WERI-Rb-1 (cell line): ENCODE measurements at places on chromosomes 16 and 17.
A peak's percentile ranks its signal among the peaks of the same experiment; 100 is the strongest.

GRCh38 chr17:179066-179432 lies 2.4 kb downstream of the DOC2B start:
- DNase-seq: peak; percentile 47

- no peak for DNase-seq
These were observed 39.3 kb downstream of the CIBAR2 start for GRCh38 chr16:85072947-85073346.

DNA sequence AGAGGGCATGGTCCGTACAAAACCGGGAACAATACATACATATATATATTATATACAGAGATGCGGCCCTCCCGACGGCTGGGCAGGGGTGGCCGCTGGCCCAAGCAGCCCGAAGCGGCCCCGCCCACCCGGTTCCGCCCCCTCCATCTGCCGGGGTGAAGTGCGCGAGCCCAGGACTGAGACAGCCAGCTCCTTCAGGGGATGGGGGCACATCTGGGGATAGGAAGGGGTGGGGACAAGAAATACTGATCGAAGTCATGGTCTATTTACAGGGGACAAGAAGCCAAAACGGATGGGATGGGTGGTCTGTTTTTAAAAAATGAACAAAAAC lies 3.8 kb upstream of the SAMD14 start:
- DNase-seq: peak; percentile 78

- no peak for DNase-seq
These were observed 92.8 kb downstream of the GAS7 start for GRCh38 chr17:10105513-10106001.

DNA sequence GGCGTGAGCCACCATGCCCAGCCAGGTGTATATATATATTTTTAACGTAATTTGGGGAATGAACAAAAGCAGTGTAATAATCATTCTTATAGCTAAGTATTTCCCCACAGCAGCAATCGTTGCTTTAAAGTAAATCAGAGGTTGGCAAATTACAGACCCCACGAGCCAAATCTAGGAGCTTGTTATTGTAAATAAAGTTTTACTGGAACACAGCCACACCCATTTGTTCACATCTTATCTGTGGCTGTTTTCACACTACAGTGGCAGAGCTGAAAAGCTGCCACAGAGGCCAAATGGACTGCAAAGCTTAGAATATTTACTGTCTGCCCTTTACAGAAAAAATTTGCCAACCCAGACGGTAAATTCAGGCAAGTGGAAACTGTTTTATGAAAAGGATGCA lies 50.8 kb downstream of the RAB11FIP4 start:
- no peak for DNase-seq

DNA sequence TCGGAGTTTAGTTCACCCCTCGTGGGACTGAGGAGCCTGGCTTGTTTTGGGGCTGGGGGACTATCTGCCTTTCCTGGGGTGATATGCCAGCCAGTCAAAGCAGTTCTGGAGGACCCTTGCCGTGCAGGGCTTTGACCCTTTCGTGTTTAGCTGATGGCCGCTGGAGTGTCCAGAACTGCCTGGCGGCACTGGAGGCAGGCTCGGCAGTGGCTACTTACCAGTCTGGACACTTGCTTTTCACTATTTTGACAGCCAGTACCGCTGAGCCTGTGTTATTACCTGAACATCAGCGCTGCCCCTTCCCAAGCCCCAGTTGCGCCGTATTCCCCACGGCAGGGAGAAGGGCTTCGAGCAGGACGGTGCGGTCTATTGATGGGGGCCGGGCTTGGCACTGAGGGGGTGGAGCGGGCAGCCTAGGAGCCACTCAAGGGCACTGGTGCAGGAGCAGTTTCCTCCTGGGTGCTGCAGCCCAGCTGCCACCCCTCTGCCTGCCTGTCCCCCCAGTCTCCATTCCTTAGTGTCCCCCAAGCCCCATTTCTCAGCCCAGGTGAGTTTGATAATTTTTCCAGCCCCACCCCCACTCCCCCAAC lies 18.6 kb downstream of the CCDC92B start:
- DNase-seq: no peak

GRCh38 chr17:17928398-17929287 lies 43.6 kb downstream of the TOM1L2 start:
- no peak for DNase-seq

DNA sequence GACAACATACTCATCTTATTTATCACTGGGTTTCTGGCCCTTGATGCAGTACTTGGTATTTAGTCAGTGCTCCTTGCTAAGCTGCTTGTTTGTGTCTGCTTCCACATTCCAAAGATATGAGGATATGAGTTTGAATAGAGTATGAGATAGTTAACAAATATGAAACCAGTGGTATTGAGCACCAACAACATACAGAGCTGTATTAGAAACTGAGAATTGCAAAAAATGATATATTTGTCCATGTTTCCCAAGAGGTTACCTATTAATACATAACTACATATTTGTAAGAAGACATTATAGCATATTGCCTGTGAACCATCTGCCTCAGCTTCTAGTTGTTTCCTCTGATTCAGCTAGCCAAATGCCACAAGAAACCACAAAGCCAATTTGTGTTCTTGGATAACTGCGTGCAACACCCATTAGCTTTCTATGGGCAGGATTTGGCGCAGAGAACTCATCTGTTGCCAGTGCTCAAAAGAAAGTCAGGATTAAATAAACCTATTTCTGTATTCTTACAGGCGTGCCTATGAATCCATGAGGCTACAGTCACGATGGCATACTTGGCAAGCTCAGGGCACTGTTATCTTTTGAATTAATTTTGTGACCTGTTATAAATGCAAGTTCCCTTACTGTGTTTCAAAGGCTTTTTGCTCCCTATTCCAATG lies 194.4 kb downstream of the MAP2K6 start:
- no peak for DNase-seq

DNA sequence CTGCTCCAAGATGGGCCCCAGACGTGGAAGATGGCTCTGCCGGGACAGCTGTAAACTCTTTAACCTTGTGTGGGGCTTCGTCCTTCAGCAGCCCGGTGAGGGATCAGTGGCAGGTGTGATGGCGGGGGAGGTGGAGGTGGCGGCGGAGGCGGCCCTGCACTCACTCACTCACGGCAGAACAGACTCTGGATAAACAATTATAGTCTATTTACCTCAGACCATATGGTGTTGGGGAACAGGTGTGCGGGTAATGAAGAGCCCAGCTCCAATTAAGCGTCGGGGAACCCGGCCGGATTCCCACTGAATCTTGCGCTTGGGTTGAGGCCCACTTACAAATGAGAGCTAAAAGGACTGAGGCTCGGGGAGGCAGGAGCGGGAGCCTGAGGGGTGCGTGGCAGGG lies 104.3 kb upstream of the SDK2 start:
- peak; percentile 89 for DNase-seq

DNA sequence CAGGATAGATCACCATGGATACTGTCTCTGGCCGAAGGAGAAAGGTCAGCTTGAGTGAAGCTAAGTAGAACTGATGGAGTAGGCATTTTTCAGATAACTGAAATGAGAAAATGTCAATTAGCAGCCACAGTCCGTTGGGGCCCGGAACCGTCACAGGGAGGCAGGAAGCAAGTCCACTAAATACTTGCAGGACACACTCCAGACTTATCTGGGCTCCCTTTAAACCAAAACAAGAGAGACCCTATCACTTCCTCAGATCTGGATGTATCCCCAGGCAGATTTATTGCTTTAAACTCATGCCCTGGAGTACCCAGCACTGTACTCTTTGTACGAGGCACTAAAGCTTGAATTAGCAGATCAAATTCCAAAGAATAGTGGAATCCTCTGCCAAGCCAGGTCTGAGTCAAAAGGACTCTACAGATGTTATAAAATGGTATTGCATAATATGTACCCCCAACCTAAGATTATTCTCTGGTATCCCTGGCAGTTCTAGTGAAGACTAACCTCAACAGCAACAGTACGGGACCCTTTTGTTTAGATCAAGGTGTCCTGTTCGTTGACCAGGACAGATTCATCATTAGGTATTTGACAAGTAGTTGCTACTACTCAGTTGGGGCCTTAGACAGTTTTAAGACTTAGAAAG lies 8.1 kb downstream of the ZP2 start:
- no peak for DNase-seq

GRCh38 chr16:66408163-66409048 lies 18.7 kb upstream of the BEAN1 start:
- no peak for DNase-seq

GRCh38 chr16:67084345-67085028 lies 25.3 kb upstream of the PHAF1 start:
- no peak for DNase-seq

DNA sequence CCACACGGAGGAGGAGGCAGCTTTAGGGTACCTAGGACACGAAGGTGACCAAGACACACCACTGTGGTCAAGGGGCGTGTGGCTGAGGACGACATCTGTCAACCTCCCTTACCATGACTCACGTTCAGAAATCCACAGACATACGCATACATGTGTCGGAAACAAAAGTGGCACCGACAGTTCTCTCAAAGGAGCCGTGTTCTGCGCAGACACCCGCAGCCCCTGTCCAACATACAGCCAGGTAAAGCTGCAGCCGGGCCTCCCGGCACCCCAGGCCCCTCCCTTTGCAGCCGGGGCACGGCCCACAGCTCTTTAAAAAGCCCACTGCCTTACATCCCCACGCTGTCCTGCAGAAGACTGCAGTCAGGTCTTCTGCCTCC lies 40.5 kb upstream of the KLHDC4 start:
- DNase-seq: no peak

DNA sequence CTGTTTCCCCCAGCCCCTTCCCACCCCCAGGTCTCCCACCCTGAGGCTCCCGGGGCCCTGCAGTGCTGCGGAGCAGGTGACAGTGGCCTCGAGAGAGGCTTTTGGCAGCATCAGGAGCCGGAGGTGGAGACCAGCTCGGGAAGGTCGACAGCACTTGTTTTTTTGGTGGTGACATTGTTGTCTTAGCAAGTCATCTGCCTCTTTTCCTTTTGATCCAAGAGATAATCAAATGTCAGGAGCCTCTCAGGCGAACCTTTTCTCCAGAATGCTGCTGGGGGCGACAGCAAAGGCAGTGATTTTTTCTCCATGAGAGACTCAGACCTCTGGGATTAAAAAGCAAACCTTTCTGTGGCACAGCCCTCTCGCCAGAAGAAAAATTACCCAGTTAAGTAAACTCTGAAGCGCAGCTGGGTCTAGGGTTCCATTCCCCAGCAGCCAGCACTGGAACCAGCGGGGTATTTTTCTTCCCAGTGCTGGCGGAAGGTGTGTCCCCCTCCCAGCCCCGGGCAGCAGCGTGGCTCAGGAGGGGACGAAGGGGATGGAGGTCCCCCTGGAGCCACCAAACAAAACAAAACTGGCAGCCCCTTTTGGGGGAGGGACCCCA lies 37.2 kb downstream of the GRIN2C start:
- DNase-seq: no peak

DNA sequence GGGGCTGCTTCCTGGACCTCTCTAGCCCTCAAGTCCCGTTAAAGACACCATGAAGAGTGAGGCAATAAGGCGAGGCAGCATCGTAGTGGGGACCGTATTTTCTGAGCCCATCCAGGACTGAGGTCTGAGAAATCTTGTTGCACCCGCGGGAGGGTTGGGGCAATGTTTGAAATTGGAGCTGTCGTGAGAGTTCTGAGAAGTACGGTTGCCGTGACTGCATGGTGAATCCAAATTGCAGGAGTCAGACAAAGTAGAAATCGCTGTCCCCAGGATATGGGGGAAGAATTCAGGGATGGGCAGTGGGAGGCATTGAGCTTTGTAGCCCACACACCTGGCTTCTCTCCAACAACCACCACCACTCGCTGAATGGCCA lies 42.0 kb upstream of the RPL38 start:
- DNase-seq: no peak

- no peak for DNase-seq
These were observed 60.7 kb downstream of the WSB1 start for GRCh38 chr17:27354491-27355081.

DNA sequence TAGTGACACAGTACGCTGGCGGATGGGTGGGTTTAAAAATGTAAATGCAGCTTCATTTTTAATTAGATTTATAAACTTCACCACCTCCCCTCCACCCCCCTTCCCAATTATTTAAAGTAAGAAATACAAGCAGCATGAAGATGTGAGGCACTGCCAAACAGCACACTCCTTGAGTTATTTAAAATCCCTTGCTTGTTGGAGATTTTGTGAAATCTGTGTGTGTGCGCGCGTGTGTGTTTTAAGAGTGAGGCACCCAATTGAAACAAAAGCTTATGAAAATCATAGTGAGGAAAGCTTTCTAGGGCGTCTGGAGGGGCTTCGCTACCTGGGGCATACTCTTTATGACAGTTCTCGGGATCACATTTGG lies 219.6 kb upstream of the IRX3 start:
- no peak for DNase-seq

DNA sequence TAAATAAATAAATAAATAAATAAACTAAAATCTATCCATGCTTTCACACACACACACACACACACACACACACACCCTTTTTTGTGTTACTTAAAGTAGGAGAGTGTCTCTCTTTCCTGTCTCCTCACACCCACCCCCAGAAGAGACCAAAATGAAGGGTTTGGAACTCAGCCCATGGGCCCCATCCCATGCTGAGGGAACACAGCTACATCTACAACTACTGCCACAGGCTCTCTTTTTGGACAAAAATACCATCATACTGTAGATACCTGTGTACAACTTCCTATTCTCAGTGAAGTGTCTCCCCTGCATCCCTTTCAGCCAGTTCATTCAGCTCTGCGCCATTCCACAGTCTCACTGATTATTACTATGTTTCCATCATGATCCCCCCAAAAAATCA lies 1.9 kb upstream of the HBA2 start:
- DNase-seq: no peak

GRCh38 chr17:78641666-78642065 lies 64.5 kb upstream of the DNAH17 start:
- DNase-seq: no peak

DNA sequence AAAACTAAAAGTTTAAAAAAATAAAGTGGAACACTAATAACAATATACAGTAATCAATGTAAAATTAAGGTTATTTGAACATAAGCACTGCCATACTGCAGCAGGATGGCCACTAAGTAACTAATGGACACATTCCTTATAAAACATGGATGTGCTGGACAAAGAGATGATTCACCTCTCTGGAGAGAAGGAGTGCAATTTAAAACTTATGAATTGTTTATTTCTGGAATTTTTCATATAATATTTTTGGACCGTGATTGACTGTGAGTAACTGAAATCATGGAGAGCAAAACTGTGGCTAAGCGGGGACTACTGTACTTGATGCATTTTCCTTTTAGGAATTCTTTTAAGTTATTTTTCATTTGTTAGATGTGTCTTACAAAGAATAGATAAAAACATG lies 21.8 kb downstream of the CBFB start:
- no peak for DNase-seq

- no peak for DNase-seq
These were observed 65.6 kb upstream of the HS3ST4 start for GRCh38 chr16:25626172-25626571.

DNA sequence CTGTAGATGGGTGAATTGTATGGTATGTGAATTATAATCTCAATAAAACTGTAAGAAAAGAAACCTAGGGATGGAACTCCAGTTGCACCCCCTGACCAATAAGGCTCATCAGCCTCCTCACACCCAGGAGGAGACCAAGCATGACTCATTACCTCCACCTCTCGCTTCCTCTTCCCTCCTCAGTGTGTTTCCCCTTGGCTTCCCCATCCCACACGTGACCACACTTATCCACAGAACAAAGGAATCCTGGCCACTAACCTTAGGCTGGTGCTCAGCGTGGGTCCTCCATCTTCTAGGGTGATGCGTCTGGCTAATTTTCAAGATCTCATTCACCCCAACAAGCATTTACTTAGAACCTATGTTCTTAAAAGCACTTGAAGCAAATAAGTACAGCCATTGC lies 36.2 kb upstream of the MAP3K14 start:
- DNase-seq: no peak

GRCh38 chr16:12801511-12802042 lies 2.1 kb downstream of the CPPED1 start:
- no peak for DNase-seq

- no peak for DNase-seq
These were observed 5.3 kb downstream of the HS3ST3A1 start for GRCh38 chr17:13596241-13596923.
